Motor neuron (in vitro differentiated cells): ENCODE measurements at places on chromosomes 7 and 10. TPM values are rescaled to one million over a fixed set of nuclear protein-coding genes. Genes with fewer than 3 reads are reported as not detected.

DNA sequence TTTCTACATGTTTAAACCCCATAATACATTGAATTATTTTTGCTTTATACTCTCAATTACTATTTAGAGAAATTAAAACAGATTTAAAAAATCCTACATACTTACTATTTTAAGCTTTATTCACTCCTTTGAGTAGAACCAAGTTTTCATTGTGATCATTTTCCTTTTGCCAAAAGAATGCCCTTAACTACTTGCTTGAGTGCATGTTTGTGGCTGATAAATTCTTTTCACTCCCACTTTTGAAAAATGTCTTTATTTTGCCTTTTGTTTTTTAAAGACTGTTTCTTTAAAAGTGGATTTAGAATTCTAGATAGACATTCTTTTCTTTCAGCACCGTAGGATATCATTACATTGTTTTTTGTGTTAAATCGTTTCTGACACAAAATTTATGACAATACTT lies 22.3 kb upstream of the AGR3 start:
- no peak for ATAC-seq

DNA sequence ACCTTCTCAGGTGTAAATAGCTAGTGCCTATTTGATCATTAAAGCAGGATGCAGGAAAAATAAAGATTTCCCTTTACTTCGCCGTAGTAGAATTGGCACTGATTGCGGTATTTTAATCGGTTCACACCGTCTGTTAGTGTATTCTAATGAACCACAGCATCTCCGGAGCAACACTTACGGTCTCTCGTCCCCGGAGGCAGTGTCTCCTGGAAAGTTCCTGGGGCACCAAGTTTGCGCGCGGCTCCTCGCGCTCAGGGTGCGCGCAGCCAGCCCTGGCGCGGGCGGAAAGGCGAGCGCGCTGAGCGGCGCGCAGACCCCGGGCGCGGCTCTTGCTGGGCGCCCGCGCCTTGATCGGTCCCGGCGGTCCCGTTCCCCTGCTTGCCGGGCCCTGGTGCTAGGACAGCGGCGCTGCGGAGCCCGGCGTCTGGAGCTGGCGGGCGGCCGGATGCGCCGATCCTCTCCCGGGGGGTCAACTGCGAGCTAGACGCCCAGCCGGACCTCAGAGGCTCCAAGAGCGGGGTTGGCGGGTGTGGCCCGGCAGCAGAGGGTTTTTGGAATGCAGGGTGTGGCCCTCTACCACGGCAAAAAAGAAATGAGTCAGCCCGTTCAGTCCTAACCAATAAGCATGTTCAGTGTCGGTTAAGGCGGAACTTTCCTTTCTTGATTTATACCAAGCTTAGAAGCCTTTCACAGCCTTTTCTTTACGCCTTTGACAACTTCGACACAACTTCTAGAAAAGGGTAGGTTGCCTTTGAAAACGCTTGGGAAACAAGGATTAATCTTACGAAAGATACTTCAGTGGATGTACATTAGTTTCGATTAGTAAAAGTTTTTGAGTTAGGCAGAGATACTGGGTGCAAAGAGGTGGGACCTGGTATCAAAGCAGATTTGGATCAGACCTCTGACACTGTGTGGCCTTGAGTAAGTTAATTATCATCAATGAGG lies 166.8 kb upstream of the ASAH2 start:
- peak; percentile 92 for ATAC-seq

DNA sequence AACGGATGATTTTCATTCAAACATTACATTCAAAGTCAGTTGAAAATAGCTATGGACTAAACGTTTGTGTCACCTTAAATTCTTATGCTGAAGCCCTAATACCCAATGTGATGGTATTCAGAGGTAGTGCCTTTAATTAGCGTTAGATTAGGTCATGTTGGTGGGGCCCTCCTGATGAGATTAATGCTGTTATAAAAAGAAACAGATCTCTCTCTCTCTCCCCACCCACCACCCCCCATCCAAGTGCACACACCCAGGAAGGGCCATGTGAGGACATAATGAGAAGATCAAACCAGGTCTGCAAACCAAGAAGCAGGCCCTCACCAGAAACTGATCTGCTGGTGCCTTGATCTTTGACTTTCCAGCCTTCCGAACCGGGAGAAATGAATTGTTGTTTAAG lies 44.2 kb downstream of the ZNF438 start:
- no peak for ATAC-seq

DNA sequence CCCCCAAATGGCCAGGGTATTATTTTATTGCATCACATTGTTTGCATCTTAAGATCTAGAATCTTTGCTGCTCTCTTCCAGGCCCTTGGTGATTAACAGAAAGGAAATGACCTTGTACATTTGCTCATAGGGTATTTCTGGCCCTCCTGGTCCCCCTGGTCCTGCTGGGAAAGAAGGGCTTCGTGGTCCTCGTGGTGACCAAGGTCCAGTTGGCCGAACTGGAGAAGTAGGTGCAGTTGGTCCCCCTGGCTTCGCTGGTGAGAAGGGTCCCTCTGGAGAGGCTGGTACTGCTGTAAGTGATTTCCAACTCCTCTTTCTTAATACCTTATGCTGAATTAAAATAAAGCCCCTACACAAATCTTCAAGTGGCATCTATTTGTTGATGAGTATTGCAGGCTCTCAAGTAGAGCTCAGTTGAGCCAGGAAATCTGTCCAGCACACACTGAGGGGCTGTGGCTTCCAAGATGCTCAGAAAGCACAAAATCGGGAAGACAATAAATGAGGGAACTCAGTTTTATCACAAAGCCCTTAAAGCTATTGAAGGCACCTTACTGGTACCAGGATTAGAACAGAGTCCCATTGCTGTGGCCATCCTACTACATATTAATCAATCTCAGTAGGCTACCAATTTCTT lies 28.2 kb downstream of the COL1A2 start:
- ATAC-seq, result no peak

- no peak for ATAC-seq
Measured at GRCh38 chr7:169276-170172, 22.8 kb upstream of the FAM20C start.

DNA sequence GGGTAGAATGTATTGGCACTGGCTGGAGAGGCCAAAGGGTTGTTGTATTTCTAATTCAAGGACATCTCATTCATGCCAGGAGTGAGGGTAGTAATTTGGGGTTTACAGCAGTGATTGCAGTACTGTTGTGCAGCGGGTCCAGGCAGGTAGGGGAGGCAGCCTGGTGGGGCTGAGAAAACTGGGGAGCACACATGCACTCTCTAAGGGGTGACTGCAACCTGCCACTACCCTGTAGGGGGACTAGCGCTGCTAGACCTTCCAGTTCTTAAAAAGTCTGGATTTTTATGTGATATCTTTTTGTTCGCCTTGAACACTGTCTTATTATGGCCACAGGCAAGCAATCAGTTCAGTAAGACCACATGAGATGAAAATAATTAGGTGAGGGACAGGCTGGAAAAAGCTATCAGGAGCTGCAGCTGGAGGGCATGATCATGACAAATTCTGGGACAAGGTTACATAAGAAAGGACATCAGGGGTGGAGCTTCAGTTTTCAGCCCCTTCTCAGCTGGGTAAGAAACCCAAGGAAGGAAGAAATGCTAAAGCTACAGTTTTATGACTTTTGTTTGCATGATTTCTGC lies 149.0 kb downstream of the ARHGAP21 start:
- ATAC-seq, result no peak

DNA sequence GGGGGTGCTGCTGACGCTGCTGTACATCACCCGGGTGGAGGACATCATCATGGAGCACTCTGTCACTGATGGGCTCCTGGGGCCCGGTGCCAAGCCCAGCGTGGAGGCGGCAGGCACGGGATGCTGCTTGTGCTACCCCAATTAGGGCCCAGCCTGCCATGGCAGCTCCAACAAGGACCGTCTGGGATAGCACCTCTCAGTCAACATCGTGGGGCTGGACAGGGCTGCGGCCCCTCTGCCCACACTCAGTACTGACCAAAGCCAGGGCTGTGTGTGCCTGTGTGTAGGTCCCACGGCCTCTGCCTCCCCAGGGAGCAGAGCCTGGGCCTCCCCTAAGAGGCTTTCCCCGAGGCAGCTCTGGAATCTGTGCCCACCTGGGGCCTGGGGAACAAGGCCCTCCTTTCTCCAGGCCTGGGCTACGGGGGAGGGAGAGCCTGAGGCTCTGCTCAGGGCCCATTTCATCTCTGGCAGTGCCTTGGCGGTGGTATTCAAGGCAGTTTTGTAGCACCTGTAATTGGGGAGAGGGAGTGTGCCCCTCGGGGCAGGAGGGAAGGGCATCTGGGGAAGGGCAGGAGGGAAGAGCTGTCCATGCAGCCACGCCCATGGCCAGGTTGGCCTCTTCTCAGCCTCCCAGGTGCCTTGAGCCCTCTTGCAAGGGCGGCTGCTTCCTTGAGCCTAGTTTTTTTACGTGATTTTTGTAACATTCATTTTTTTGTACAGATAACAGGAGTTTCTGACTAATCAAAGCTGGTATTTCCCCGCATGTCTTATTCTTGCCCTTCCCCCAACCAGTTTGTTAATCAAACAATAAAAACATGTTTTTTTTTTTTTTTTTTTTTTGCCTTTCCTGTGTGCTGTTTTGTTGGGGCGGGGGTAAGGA lies 55.8 kb downstream of the TSPAN15 start:
- no peak for ATAC-seq

- ATAC-seq, result peak; percentile 86
Measured at GRCh38 chr7:69764147-69764546, 165.9 kb downstream of the AUTS2 start.

GRCh38 chr10:63521416-63522276 lies 445 bp downstream of the REEP3 start:
- peak; percentile 80 for ATAC-seq

- no peak for ATAC-seq
Measured at GRCh38 chr10:132980426-132981172, 38.2 kb upstream of the CFAP46 start.

GRCh38 chr10:97914837-97915211 lies 65.2 kb downstream of the GOLGA7B start:
- ATAC-seq, result peak; percentile 84

GRCh38 chr7:96219378-96220130 lies 102.3 kb downstream of the SLC25A13 start:
- ATAC-seq, result no peak

- ATAC-seq, result peak; percentile 35
Measured at GRCh38 chr7:137873524-137873923, 26.8 kb upstream of the DGKI start.

- ATAC-seq, result no peak
Measured at GRCh38 chr7:37920305-37920848, at the start of gene EPDR1. EPDR1 (plus strand) TSS chr7:37920640; CDS start chr7:37920940, 300 bp downstream.

DNA sequence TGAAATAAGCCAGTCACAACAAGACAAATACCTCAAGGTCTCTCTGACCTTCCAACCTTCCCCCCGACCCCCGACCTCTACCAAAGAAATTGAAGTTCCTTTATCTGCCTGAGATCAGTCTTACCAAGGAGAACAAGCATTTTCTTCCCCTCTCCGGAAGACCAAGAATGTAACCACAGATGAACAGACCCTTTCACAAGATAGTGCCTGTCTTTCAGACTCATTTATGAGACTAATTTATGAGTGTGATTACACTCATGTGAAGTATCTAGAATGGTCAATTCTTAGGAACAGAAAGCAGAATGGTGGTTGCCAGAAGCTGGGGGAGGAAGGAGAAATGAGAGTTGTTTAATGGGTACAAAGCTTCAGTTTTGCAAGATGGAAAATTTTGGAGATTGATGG lies 108.9 kb upstream of the MKLN1 start:
- no peak for ATAC-seq

DNA sequence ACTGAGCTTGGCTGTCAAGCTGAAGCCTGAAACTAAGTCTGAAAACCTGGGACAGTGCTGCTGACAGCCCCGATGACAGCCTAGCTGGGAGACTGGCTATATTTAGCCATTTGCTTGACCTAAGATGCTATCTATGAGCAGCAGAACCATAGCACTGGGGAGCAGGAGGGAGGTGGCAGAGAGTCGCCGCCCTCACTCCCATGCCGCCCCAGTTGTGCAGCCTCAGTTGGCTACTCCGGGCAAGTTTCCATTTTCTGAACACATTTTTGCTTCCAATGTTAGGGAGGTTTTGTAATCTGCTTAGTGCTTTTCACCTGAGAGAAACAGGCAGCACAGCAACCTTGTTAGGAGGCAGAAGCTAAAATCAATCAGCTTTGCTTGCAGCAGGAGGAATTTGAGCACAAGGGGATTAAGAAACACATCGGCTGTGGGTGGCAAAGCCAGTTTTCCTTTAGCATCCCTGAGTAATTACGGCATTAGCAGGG lies 20.4 kb upstream of the C10orf71 start:
- no peak for ATAC-seq

DNA sequence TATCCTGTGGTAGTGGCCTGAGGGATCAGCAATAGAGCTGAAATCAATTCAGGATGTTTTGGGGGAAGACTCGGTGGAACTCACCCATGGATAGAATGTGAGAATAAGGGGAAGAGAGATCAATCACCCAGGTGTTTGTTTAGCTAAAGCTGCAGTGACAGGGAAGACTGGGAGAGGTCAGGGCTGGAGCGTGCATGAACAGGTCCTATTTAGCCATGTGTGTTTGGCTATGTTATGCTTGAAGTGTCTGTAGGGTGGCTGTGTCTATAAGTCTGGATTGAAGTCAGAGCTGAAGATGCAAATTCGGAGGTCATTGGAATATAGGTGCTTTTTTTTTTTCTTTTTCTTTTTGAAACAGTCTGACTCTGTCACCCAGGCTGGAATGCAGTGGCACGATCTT lies 4.6 kb downstream of the ATP6V1F start:
- no peak for ATAC-seq

DNA sequence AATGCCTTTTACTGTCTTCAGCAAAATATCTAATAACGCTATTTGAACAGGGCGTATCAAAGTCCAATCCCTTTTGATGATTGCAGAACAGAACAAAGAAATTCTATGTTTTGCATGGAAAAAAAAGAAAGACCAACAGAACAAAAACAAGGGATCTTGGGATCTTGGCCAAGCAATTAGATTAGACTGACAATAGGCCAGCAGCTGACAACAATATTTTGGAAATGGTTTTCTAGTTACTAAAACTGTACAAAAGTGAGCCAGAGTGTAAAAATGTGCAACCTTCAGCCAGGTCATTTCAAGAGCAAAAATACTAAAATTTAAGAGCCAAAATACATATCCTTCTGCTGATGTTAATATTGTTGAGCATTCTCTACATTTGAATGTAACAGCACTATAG lies 716.5 kb upstream of the KCND2 start:
- ATAC-seq, result no peak

DNA sequence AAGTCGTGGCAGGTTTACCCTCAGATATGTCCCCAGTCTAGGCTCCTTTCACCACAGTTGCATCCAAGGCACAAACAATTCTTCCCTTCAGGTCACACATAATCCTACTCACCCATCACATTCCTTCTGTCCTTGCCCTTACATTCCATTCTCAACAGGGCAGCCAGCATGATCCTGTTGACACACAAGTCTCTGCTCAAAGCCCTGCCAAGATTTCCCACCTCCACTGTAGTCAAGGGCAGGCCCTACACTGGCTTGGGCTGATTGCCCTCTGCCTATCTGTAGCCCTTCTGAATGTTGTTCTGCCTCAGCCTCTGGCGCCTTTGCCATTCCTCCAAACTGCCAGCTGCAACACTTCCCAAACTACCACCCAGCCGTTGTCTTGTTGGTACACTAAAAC lies 187.9 kb upstream of the AKR1E2 start:
- ATAC-seq, result no peak

Gene TMEM184A
- total RNA-seq, result 0.25 and 0.32 TPM in 2 replicates

Gene FAM13C
- total RNA-seq, result not detected in 2 replicates
